Hippocampal formation (tissue), 2 donors: ENCODE measurements at places on chromosomes 2 and 18.

GRCh38 chr2:180618570-180618969 is 361.8 kb upstream of the UBE2E3 start:
- DNase-seq, result no peak

- no peak for DNase-seq
These were observed 14.9 kb downstream of the ITGA6 start for GRCh38 chr2:172442072-172442895.

- no peak for DNase-seq
These were observed 33.9 kb upstream of the TSPYL6 start for GRCh38 chr2:54289917-54290316.

DNA sequence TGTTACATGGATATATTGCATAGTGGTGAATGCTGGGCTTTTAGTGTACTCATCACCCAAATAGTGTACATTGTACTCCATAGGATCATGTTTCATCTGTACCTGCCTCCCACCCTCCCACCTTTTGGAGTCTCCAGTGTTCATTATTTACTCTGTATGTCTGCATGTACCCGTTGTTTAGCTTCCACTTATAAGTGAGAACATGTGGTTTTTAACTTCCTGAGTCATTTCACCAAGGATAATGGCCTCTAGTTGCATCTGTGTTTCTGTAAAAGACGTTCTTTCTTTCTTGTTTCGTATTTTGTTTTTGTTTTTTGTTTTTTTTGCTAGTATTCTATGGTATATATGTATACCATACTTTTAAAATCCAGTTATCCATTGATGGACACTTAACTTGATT is 107.5 kb downstream of the MSTN start:
- no peak for DNase-seq

- DNase-seq, result no peak
These were observed 40.2 kb downstream of the CCBE1 start for GRCh38 chr18:59657012-59657411.

DNA sequence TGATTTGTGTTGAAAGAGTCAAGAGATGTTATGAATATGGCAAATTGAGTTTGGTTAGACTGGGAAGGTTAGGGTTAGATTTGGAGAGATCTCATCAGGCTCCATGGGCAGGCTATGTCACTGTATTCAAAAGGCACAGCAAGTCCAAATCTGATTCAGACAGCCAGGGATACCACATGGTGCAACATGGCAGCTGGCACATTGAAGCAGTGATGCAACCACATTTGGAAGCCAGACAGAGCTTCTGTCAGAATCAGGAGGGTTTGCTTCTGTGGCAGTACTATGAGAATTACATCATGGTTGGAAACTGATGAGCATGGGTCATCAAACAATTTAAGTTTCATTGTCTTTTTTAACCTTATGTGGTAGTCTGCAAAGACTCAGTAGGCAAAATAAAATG is 772.2 kb downstream of the SUCLG1 start:
- peak; percentile 65 for DNase-seq

GRCh38 chr2:159176555-159176954 is 109.9 kb downstream of the WDSUB1 start:
- no peak for DNase-seq

- DNase-seq, result no peak
These were observed 238.8 kb downstream of the ZNF407 start for GRCh38 chr18:74836296-74837139.

GRCh38 chr2:147368306-147368705 is 476.5 kb upstream of the ACVR2A start:
- DNase-seq, result no peak

DNA sequence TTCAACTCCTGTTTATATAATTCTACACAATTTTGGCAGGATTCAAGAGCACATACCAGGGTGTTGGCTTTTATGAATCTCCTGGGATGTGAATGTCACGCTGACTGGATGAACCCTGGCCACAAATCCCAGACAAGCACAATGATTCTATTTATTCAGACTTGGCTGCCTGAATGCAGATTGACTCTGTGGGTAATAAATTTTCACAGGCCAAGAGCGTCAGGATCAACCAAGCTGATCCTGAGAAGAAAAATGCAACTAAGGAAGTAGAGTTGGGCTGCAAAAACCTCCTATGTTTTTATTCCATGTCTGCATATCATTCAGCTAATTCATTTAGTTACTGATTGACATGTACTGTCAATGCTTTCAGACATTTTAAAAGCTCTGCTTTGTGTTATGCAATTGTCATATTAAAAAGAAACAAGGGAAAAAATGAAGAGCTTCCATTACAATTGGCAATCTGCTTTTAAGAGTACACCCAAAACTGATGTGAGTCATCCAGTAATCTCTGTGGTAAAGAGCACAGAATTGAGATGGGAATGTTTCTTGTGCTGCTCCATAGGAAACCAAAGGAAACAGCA is 173.0 kb upstream of the REV1 start:
- DNase-seq, result no peak

DNA sequence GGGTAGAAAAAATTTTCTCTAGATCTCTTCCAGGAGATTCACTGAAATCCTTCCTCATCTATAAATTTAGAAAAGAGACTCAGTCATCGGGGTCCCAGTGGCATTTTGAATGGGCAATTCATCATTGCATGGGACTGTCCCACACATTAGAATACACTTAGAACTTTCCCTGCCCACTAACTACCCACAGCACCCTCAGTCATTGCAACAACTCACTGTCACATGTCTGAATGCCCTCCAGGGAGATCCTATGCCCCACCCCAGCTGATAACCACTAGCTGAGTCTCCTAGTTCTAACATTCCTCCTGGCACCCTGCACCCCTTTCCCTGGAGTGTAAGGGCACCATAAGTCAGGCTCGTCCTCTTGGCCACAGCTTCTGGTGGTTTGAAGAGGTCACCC is 89.6 kb downstream of the INSIG2 start:
- no peak for DNase-seq

DNA sequence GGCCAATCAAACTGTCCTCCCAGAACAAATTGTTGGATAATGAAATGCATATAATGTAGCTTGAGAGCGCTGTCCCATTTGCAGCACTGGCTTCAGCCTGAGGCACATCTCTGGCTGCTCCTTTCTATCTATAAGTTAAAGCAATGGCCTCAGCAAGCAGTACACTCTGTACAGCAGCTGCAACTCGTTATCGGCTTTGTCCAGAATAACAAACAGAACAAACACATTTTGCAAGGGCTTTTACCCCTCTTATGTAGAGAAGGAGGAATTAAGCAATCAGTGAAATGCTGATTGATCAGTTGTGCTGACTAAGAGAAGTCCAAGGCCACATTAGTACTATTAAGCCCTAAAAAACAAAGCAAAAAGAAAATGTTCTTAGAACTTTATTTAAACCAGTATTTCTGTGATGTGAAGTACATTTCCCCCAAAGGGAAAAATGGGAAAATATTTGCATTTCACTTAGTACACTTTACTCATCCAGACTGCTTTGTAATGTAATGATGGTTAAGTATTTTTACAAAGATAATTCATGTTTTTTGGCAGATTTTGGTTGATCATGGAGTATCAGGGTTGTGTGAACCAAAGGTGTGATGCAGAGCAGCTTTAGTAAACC is 15.0 kb upstream of the CPS1 start:
- DNase-seq, result no peak

DNA sequence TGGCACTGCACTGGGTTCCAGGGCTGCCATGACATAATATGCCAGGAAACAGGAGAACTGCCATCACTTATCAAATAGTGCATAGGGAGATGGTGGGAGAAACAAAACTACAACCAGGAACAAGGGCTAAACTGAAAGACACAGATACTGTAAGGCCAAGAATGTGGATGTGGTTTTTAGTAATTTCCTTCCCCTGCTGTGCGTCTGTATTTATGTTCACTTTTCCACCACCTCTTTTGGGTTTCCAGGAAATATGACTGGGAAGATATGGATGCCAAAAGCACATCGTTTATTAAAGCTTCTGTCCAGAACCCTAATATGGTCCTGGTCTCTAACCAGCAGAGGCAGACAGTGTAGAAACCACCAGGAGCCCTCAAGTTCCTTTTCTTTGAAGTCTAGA is 759.7 kb upstream of the FANCL start:
- no peak for DNase-seq

GRCh38 chr18:62838475-62839098 is 123.2 kb downstream of the PHLPP1 start:
- no peak for DNase-seq

DNA sequence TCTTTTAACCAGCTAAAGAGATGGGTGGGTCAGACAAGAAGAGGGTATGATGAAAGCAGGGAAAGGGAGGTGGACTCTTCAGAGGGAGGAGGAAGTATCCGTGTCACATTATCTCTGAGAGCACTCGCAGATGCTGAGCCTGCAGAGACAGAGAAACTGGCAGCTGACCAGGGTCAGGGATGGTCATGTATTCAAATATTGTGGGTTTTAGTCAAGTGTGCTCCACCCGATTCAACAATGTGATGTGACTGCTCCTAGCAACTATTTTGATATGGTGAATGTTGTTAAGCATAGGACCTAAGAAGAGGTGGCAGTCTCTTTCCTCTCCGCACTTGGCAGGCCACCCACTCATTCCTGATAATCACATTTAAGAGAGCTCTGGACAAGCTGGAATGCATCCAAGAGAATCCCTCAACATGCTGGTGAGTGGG is 1.3 kb upstream of the CLIP4 start:
- no peak for DNase-seq

GRCh38 chr2:3114406-3115185 is 263.0 kb downstream of the EIPR1 start:
- no peak for DNase-seq

DNA sequence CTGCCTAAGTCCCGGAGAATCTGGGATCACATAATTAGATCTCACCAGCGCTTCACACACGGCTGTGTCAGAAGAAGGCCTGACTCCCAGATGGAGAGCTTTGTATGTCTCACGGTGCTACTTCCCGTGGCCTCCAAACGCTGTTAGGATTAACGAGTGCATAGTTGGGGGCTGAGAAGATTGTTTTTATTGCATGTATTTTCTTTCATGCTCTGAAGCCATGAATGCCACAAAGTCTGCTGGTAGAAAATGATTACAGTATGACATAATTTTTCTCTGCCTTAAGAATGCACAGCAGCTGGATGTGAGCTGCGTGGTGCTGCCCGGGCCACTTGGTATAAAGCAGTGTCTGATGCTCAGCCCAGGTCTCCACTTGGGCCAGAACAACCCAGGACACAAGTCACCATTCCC is 166.5 kb downstream of the SEPTIN10 start:
- no peak for DNase-seq

DNA sequence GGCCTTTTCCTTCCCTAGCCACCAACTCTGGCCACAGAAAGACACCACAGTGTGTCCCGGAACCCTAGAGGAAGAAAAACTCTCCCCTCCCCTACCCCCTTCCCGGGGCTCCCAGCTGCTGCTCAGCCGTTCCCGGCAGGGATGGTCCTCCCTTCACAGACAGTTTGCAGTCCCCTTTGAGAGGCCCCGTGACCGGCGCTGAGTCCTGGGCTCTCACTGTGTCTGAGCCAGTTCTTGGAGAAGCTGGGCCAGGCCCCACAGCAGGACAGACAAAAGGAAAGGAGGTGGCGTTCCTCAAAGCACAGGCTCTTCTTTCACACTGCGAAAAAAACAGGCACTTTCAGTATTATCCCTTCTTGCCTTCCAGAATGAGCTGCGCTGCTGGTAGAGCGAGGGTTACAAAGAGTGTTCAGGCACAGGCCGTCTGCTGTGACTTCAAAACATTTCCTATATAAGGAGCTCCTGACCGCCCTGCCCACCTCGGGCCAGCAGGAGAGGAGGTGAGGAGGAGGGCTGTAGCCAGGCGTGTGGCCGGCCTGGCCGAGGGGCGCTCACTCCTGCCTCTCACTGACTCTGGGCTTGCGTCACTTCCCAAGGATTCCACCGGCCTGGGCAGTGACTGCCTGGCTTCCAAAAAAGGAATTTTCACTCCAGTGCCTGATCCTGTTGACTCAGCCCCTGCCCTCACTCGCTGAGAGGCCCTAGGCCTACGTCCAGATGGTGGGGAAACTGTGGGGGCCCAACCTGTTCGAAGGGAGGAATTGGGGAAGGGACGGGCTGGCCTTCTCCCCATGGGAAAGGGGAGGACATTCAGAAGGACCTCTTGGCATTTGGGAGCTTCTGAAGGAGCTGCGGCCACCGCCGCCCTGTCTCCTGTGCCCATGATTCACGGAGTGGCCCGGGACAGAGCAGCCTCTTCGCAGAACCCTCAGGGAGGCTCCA is 24.9 kb downstream of the CIDEA start:
- DNase-seq, result peak; percentile 44

DNA sequence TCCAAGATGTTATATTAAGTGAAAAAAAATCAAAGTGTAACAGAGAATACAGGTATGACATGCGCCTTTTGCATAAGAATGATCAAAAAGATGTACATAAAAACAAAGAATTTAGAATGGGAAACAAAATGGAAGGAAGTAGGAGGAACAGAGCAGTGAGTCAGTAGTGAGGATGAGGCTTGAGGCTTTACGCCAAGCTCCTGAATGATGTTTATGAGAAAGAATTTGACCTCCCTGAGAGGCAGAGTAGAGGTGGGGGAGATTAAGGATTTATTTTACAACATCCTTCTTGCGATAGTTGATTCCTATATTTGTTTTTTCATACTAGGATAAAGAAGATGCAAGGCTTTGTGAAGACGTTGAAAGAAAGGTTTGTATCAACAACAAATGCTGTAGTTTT is 81.4 kb downstream of the DCDC2C start:
- no peak for DNase-seq

GRCh38 chr2:149075105-149075504 is 36.6 kb downstream of the LYPD6B start:
- no peak for DNase-seq

- no peak for DNase-seq
These were observed 25.7 kb downstream of the RPE start for GRCh38 chr2:210028178-210028577.

- no peak for DNase-seq
These were observed 663.3 kb upstream of the ZNF804A start for GRCh38 chr2:183935005-183935404.

GRCh38 chr2:43985359-43985758 is 10.4 kb downstream of the LRPPRC start:
- no peak for DNase-seq

DNA sequence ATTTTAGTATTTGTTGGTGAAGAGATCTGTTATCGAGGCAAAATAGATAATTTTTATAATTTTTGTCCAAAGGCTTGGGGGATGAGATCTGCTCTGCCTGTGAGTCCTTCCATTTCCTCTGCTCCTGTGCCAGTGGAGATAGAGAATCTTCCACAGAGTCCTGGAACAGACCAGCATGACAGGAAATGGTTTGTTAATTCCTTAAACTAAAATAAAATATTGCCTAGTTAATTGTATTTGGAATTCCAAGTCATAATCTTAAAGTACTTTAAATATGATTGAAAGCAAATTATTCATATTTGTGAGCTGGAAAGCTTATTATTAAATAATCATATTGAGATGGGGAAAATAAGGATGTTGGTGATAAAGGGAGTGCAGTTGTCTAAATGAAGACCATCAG is 87.8 kb downstream of the EPB41L5 start:
- no peak for DNase-seq

- no peak for DNase-seq
These were observed 322.6 kb downstream of the RBM43 start for GRCh38 chr2:150939087-150939486.

DNA sequence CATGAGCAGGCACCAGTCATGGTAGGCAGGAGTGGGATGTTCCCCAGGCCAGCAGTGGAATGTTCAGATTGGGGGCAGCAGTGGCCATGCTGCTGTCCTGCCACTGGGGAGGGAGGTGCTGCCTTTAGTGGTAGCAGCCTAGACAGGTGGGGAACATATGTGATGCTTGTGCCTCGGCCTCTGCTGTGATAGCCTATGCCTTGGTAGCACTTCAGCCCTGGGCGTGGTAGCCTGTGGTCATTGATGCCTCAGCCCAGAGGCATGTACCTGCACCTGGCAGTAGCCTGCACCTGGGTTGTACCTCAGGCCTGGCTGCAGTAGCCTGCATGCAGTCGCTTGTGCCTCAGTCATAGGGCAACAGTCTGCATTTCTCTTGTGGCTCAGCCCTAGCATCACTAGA is 7.1 kb downstream of the RFTN2 start:
- DNase-seq, result no peak
